Spinal cord (tissue), 10 donors: ENCODE measurements at places on chromosomes 5 and 9.
A peak's percentile ranks its signal among the peaks of the same experiment; 100 is the strongest.

GRCh38 chr5:120913396-120913795 lies 449.3 kb downstream of the PRR16 start:
- DNase-seq = no peak

DNA sequence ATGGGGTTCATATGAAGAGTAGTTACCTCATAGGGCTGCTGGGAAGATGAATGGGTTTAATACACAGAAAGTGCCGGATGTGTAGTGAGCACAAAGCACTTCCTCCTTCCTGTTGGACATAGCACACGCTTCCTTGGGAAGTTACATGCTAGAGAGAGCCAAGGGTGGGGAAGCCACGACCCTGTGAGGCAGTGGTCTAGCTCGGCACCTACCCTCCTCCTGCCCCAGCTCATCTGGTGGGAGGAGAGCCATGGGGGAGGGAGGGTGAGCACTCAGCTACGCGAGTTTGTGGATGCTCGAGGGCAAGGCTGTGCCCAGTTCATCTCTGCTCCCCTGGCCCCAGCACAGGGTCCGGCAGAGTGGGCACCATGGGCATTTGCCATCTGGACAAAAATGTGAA lies 43.6 kb upstream of the NEK6 start:
- no peak for DNase-seq

- no peak for DNase-seq
These were observed 21.2 kb downstream of the GSN start for GRCh38 chr9:121289026-121289771.

DNA sequence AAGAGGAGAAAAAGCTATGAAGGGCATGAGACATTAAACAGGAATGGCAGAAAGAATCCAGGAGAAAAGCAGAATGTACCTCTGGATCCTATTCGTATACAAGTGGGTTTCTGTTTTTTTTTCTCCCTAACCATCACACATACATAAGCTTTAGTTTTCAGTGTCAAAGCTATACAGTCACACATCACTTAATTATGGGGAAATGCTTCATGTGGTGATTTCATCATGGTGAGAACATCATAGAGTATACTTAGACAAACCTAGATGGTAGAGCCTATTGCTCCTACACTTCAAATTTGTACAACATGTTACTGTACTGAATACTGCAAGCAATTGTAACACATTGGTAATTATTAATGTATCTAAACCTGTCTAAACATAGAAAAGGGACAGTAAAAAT lies 290.6 kb downstream of the AOPEP start:
- DNase-seq = no peak

- DNase-seq = no peak
These were observed 34.9 kb upstream of the N4BP3 start for GRCh38 chr5:178078197-178079010.

GRCh38 chr9:31168161-31168560 lies 1216.3 kb upstream of the ACO1 start:
- no peak for DNase-seq

DNA sequence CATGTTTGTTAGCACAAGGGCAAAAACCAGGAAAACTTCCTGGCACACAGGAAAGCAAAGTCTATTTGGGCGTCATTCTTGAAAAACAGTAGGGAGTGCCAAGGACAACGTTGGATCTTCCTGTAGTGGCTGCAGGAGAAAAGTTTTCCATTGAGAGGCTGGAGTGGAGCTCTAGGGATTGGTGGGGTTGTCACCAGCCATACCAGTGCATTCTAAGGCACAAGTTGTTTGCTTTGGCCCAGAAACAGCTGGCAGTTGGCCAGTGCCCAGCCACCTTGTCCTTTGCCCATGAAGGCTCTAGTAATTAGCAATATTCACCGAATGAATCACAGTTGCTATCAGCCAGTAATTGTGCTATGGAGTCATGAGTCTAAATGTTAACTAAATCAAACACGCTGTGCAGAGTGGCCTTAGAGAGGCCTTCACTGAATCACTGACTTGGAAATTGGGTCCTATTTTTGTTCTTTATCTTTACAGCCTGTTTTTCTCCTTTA lies 26.4 kb downstream of the TNFSF15 start:
- no peak for DNase-seq

- DNase-seq = no peak
These were observed 9.3 kb upstream of the ROPN1L start for GRCh38 chr5:10432059-10433008.

- no peak for DNase-seq
These were observed 40.3 kb downstream of the DNAJB5 start for GRCh38 chr9:35029852-35030251.

DNA sequence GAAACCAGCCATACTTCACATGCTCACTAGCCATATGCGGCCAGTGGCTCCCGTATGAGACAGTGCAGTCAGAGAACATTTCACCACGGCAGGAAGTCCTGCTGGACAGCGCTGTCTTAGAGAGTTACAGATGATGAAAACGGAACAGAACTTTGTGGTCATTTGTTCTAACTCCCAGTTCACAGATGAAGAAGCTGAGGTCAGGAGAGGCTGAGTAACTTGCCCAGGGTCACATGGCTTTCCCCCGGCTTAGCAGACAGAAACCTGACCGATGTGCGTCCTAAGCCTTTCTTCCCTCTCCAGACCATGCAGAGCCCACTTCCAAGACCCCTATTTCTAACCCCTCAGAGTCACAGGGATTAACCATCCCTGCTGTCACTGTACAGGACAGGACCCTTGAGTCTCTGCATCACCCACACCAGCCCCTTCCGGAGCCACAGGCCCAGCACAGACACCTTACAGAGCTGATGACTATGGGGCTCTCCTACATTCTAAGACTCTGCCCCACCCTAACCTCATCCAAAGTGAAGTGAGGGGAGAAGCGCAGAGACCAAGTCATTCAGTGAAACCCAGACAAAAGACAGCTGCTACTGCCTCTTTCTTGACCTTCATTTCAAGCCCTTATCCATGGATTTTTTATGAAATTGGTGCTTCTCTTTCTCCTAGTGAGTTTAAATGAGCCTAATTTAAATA lies 86.9 kb downstream of the PTPN3 start:
- DNase-seq = no peak

DNA sequence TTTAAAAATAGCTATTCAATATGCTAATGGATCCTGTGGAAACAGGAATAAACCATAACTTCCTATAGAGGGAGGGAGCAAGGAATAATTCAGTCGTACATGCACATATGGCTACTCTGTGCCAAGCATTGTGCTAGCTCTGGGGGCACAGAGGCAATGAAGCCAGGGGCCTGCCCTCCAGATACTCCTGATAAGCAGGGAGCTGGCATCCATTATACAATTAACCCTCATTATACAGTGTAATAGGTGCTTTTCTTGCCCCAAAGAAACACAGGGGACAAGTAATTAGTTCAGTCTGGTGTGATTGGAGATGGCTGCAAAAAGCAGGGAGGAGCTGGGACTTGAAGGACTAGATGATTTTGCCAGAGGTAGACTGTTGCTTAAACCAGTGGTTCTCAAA lies 200.4 kb downstream of the SREK1 start:
- DNase-seq = no peak

DNA sequence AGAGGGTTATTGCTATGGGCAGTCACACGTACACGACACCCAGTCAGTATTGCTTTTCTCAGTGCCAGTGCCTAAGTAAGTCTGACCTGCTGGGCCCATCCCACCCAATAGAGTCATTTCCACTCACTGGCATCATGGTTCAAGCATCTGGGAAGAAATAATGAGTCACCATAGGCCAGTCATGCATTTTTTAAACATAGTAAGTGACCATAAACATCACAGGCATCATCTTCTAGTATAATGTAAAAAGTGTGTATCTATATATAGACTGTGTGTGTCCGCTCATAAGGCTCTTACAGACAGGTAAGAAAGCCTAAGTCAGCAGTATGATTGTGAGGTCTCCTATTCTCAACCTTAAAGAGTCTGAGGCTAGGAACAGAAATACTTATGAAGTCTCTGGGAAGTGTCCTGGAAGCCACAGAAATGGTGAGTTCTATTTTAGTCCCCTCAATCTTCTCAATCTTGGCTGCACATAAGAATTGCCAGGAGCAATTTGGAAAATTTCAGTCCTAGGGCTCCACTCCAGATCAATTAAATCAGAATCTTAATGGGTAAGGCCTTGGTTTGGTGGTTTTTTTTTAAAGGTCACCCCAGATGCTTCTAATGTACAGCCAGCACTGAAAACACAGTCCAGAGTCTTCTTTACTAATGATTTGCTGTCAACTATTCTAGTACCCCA lies 65.2 kb downstream of the ZNF366 start:
- DNase-seq = no peak

GRCh38 chr9:31520301-31521085 lies 864.0 kb upstream of the ACO1 start:
- no peak for DNase-seq

DNA sequence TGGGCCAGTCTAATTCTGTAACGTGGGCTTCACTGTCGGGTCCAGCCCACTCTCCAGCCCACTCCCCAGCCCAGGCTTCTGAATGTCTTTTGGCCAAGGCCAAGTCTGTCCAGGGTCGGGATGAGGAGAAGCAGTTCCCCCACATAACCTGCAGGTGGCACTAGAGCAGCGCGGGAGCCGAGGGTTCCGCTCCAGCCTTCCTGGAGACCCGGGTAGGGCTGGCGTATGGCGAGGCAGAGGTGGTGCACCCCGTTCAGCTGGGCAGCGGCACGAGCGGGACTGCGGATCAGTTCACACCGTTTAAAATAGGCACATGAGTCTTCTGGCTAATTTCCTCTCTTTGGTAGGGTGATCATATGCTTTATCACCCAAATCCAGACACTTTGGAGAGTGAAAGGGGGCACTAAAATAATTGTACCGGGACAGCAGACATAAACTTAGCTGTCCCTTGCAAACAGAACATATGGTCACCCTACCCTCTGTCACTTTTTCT lies 185.9 kb downstream of the MSX2 start:
- peak; percentile 90 for DNase-seq

GRCh38 chr9:68644831-68645230 lies 60.2 kb upstream of the PIP5K1B start:
- DNase-seq = no peak

- no peak for DNase-seq
These were observed 589.2 kb upstream of the KLF4 start for GRCh38 chr9:108078811-108079210.

- no peak for DNase-seq
These were observed 3.0 kb upstream of the TUT7 start for GRCh38 chr9:86356871-86357866.

DNA sequence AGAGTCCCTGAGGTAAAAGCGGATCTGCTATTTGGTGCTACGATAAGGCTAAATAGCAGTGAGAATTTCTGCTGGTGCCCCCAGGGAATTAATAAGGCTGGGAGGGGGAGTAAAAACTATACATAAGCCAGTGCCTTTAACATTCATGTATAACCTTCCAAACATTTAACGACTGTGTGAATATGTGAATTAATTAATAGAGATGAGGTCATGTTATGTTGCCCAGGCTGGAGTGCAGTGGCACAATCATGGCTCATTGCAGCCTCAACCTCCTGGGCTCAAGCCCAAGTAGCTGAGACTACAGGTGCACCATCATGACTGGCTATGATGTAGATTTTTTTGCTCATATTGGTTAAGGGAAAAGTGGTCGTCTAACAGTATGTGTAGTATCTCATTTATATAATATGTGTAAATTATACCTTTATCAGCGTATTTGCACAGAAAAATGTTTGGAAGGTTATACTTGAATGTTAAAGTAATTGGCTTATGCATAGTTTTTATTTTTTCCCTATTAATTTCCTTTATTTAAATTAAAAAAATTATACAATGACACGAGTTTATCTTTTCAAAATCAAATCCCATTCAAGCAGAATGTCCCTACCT lies 64.6 kb downstream of the EHMT1 start:
- DNase-seq = no peak

GRCh38 chr5:126486332-126486731 lies 63.1 kb downstream of the GRAMD2B start:
- DNase-seq = no peak

DNA sequence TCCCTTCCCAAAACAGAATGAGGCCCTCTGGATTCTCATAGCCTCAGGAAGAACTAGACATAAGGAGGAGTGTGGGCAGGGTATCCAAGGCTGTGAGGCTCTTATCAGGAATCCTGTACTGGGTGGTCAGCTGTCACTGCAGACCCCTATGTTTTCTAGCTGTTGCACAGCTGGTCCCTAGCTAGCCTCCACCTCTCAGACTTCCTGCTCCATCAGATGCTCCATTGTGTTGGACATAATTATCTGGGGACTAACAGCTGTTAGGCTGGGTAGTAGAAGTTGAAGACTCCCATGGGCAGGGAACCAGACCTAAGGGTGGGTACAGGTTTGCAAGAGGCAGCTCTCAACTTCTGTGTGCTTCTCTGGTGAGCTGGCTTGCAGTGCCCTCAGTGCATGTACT lies 18.4 kb downstream of the FAM219A start:
- no peak for DNase-seq

DNA sequence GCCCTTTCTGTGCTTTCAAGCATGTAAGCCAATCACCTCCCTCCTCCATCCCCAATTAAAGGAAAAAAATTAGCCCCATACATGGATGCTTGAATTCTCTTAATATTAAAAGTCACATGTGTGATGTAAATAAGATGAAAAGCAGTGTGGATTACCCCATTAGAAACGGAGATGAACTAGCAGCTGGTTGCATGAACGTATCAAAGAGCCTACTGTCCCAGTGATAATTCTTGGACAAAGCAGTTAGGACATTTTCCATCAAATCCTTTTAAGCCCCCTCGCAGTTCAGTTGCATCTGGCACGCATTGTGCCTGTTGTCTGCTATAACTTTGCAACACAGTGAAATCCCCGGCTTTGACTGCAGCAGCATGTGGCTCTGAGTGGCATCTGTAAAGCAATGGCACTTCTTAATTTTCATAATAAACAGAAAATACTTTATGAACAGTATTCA lies 285.6 kb downstream of the FBXL7 start:
- peak; percentile 69 for DNase-seq

- DNase-seq = no peak
These were observed 47.6 kb downstream of the ACO1 start for GRCh38 chr9:32431940-32432555.

DNA sequence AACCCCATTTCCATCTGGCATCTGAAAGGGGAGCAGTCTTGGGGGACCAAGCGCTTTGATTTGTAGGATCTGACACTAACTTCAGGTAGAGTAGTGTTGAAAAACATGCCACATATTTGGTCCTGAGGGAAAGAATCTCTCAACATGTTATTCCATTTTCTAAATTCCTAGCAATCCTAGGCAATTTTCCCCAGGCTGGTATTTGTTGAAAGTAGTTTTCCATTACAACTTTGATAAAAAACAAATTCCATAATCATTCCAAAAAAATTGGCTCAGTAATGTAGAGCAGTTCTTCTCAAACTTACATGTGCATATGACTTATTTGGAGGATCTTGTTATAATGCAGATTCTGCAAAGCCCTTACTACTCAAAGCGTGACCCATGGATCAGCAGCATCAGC lies 477.9 kb downstream of the ACTL7B start:
- DNase-seq = no peak

DNA sequence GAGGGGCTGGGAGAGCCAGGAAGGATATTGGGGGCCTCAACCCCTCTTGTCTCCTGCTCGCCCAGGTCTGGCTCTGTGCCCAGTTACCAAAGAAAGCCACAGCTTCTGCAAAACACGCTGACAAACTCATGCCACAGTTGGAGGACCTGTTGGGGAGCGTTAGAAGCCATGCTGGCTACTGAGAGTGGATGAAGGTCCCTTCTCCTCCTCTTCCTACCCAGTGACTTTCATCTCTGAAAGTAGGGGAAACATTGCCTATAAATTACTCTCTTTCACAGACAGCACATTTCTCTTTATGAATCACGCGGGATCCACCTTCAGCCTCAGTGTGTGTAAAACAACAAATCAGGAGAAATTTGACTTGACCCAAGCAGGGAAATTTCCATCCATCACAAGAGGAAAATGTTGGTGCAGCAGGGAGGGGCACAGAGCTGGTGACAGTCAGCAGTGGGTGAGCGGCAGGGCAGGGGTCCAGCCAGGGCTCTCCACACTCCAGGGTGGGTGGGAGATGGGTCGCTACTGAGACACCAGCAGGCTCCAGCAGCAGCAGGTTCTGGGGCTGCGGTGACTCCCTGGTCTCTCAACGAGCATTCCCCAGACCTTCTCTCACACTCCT lies 181.9 kb downstream of the FGF18 start:
- no peak for DNase-seq
